Stimulated activated CD8-positive, alpha-beta memory T cell treated with anti-CD3 and anti-CD28 coated beads, Interleukin-4, amount 100 ng/mL, for 4 hours (primary cell): ENCODE measurements at places on chromosomes 3 and 15.

DNA sequence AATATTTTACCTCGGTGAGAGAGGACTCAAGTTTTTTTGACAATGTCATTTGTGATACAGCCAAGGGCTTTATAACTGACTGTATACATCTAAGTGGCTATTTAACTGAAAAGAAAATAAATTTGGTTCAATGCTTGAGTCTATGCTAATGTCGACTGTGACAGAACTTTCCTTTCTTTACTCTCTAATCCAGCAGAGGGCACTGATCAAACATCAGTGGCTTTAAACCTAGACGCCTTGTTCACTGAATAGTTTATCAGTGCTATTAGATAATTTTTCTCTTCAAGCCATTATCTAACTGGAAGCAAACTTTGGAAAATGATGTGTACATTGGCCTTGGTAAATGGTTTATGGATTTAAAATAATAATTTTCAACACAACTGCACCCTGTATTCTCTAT lies 285.1 kb downstream of the CHL1 start:
- DNase-seq = no peak

DNA sequence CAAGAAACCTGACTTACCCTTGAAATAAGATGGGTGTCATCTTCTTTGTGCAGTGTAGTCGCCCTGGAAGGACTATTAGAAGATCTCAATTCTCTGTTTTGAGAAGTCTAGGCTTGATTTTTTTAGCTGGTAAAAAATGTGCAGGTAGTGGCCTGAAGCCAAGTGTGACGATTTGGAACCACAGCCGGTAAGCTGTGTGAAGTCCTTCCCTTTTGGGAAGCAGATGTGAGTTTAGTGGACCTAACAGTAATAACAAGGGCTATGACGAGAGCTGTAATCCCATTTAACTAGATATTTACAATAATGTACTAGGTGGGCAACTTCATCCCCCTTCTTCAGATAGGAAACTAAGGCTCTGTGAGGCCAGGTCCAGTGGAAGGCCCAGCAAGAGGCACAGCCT lies 81.7 kb upstream of the MYZAP start:
- DNase-seq = no peak

GRCh38 chr3:196390116-196390515 lies 42.1 kb downstream of the UBXN7 start:
- no peak for DNase-seq

GRCh38 chr3:30747771-30748281 lies 141.4 kb downstream of the TGFBR2 start:
- DNase-seq = no peak

GRCh38 chr3:71659864-71660591 lies 65.2 kb downstream of the EIF4E3 start:
- no peak for DNase-seq

GRCh38 chr3:11482021-11482420 lies 161.7 kb downstream of the VGLL4 start:
- DNase-seq = no peak

DNA sequence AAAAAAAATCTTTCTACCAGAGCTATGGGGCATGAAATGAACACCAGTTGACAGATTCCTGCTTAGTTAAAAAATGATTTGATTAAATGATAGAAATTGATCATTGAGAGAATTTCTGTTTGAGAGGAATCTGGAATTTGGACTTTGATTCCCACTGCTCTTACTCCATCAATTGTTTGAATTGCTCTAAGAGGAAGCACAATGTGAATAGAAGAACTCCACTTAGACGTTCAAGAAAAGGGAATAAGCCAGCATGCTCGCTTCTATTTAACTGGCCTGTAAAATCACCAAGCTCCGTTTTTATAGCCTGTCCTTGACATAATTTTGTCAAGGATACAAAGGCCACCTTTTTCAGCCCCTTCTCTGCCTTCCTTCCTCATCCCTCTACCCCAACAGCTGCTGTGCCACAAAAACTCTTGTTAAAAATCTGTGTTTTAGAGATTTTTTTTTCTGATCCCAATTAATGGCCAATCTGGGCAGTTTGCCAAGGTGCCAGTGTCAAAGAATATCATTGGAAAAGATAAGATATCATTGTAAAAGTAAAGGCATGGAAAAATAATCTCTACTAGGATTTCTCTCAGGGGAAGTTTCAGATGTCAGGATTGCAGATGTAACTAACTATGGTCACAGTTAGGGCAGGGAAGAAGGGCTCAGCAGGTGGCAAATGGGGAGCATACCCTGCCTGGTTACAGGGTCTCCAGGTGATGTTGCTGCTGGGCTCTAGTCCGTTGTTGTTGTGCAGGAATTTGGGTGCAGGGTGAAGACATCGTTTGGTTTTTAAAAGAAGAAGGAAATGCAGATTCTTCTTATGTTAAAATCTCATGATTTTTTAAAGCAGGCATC lies 301.8 kb upstream of the PDZRN3 start:
- no peak for DNase-seq

- no peak for DNase-seq
Measured at GRCh38 chr15:33131552-33132232, 62.8 kb downstream of the FMN1 start.
